ENCODE measurements at places on chromosomes 7 and 10.

- DNase-seq: no peak
These were observed 309.0 kb upstream of the HGF start for GRCh38 chr7:82078807-82079206.

- DNase-seq: no peak
These were observed 331.3 kb downstream of the PHTF2 start for GRCh38 chr7:78129865-78130264.

DNA sequence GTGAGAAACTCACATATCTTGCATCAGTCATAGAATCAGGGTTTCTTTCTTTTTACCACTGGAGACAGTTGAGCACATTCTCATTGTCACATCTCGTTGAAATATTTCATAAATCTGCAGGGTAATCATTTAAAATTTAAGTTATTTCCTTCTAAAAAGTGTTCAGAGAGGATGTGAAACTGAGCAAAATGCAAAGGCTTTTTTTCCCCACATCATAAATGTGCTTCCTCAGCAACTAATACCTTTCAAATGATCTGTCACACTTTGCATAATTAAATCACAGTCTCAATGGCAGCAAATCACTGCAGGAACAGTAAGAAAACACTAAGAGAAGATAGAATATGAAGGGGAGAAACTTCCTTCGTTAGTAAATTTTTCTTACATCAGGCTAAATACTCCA is 187.5 kb downstream of the EVX1 start:
- no peak for DNase-seq

GRCh38 chr7:151301471-151302462 is 39.8 kb upstream of the NUB1 start:
- DNase-seq: no peak

GRCh38 chr7:156656598-156656997 is 16.0 kb downstream of the RNF32 start:
- DNase-seq: no peak

GRCh38 chr7:20861468-20861867 is 74.8 kb upstream of the SP8 start:
- no peak for DNase-seq

- DNase-seq: no peak
These were observed 147.0 kb downstream of the PPP1R9A start for GRCh38 chr7:95054386-95054785.

DNA sequence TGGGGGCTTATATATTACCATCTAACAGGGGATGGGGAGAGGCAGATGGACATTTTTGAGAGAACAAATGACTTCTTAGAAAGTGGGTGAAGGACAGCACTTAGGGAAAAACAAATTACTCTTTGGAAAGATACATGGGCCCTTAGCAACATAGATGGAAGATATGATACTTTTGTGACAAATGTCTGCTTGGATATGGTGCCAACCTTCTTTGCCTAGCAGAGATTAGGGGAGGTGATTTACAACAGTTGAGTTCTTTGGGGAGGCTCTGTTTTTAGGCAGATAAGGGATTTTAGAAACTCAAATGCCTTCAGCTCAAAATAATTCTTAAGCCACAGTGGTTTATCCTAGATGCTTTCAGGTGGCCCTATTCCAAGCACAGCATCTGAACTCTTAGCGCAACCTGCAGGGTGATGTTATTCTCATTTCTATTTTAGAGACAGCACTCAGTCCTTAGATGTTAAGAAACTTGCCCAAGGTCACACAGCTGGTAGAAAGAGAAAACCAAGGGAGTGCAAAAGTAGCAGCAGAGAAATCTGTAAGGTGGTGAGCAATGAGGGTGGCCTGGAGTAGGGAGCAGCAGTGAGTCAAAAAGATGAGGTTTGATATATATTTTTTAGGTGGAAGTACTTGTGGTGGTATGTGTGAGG is 75.1 kb upstream of the KMT2E start:
- no peak for DNase-seq

- no peak for DNase-seq
These were observed 68.3 kb downstream of the EBF3 start for GRCh38 chr10:129895811-129896135.

DNA sequence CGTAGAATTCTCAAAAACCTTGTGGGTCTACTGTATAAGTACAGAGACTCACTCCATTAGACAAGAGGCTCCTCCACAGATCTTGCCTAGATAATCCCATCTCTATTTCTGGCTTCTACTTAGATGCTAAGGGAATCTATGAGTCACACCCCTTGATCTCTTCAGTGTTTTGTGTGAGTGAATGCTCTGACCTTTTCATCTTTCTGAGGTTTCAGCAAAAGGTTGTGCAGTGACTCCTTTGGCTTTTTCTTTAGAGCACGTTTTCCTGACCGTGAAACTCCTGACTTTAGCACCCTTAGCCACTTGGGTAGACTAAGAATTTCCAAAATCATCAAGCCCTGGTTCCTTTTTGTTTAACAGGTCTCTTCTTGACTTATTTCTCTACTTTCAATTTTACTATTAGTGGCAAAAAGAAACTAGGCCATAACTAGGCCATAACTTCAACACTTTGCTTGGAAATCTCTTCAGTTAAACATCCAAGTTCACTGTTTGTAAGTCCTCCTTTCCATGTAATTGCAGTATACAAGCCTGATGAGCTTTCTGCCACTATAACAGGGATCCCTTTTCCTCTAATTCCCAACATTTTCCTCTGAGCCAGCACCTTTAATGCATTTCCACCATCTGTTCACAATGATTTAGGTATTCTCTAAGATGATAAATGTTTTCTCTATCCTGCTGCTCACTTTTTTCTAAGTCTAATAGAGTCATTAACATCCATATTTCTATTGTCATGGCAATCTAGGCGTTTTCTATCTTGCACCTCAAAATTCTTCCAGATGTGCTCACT is 19.4 kb downstream of the COPG2 start:
- peak; percentile 30 for DNase-seq

DNA sequence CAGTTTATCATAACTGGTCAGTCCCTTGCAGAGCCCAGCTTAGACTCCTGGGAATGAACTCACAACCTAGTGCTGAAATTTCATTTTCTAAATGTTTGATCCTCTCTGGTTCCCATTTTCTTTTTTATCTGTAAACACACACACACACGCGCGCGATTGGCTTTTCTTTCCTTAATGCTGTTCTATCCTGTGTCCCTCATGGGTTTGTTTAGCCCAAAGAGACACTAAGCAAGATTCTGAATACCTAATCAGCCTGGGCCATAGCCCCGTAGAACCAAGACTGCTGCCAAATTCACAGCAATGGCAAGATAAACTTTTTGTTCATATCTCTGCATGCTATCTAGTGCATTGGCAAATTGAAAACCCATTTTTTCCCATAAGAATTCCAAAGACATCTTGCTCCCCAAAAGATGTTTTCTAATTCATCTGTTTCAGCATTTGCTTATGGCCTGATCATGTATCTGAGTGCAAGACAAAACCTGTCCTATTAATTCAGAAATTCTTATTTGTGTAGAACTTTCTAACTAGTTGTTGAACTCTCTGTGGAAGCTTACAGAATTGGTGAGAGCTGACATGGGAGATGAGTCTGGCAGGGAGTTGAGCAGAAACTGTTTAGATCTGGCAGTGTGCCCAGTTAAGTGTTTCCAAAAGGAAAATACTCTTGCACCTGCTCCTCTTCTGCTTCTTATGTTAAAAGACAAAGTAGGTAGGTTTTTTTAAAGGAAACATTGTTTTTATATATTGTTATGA is 1.8 kb upstream of the IFIT1 start:
- DNase-seq: no peak

DNA sequence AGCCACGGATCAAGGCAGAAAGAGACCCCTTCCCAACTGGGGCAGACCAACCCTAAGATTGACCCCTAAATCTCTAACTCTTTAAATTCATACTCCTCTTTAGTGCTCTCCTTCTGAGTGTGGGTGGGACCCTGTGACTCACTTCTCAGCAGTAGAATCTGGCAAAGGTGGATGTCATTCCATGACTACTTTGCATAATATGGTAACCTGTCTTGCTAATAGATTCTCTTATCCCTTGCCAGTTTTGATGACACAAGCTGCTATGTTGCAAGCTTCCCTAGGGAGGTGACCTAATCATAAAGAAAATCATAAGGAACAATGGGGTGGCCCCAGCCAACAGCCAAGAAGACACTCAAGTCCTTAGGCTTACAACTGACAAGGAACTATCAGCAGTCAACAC is 155.4 kb upstream of the VWC2 start:
- no peak for DNase-seq

- no peak for DNase-seq
These were observed 8.2 kb downstream of the MYOF start for GRCh38 chr10:93473804-93474472.

DNA sequence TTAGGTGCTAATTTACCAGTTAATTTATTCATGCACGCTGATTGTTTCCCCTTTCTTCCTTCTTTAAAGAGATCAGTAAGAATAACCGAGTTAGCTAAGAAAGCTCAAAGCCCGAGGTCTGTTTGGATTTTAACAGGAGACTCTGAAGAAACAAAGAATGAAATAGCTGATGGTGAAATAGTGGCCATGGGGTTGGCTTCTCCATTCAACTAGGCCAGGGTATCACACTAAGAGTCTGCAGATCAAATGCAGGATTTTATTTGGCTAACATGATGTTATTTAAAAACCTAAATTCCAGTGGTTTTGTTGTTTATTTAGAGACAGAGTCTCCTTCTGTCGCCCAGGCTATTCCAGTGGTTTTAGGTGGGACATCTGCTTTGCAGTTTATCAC is 65.2 kb upstream of the SYPL1 start:
- DNase-seq: no peak

GRCh38 chr10:34933676-34934075 is 118.6 kb upstream of the PARD3 start:
- DNase-seq: no peak

DNA sequence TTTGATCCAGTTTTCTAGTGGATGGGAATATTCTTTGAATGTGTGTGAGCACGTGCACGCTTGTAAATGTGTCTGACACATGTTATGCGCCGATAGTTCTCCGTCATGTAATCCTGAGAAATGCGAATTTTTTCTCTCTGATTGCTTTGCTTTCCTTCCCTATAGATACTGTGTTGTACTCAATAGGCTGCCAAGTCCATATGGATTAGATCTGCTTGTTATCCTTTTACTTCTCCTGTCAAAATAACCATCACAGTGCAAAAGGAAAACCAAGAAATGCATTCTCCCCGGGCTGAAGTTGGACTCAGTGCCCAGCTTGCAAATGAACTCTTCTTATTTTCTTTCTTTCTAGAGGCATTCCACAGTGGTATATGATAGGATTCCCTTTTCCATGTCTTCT is 131.9 kb downstream of the KIAA1217 start:
- DNase-seq: no peak

GRCh38 chr7:16268821-16269768 is 152.2 kb downstream of the CRPPA start:
- no peak for DNase-seq

DNA sequence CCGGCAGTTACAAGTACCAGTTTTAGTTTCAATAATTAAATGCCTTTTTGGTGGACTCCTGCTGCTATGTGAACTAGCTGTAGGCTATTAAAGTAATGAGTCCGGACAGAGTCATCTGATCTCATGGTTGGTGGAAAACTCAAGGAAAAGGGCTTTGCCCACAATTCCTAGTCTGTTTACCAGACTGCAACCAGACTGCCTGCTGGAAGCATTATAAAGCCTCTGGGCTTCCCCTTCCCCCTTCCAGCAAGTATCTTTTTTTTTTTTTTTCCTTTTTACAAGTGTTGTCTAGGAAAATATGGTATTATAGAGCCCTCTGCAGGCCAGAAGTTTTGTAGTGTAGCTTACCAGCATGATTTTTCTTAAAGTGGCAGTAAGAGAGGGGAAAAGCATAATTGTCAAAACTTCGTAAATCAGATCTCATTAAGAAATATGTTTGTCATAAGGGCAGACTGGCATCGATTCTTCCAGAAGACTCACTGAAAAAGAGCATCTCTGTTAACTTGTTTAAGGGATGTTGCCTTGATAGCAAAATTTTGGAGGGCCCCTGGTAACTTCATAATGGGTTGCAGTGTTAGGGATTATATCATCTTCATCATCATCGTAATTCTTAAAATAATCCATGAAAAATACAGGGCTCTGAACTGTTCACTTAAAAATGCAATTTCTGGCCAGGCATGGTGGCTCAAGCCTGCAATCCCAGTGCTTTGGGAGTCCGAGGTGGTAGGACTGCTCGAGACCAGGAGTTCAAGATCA is 181.3 kb downstream of the TAX1BP1 start:
- peak; percentile 23 for DNase-seq
